ENCODE measurements at places on chromosomes 4 and X.

DNA sequence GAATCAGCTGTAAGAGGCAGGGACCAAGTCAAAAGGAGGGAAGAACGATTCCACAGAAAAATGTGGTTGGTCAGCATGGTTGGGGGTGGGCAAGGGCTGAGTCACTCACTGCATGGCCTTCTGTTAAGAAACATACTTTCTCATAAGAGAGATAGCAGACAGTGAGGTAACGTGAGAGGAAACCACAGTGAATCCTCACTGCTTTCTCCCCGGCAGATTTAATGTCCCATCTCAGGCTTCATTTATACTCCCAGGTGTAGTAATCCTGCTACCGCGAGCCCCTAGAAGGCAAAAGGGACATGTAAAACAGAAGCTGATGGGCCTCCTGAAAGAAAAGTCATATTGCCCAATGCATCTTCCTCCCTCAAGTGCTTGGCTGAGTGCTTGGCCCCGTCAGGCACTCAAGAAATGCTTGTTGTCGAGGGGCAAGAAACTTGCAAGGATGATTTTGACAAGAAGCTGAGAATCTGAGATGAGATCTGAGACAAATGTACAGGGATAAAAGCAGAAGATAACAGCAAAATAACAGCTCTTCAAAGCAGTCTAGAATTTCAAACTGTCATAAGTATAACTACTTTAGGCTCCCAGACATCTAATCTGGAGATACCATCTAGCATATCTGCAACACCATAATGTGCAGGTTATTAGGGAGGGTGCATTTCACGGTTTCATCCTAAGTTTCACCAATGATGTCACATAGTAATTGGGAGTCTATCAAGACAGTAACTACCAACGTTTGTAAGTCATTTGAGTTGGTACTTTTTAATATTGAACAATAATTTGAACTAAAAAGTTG lies 40.2 kb downstream of the SH3KBP1 start:
- peak; percentile 33 for DNase-seq

DNA sequence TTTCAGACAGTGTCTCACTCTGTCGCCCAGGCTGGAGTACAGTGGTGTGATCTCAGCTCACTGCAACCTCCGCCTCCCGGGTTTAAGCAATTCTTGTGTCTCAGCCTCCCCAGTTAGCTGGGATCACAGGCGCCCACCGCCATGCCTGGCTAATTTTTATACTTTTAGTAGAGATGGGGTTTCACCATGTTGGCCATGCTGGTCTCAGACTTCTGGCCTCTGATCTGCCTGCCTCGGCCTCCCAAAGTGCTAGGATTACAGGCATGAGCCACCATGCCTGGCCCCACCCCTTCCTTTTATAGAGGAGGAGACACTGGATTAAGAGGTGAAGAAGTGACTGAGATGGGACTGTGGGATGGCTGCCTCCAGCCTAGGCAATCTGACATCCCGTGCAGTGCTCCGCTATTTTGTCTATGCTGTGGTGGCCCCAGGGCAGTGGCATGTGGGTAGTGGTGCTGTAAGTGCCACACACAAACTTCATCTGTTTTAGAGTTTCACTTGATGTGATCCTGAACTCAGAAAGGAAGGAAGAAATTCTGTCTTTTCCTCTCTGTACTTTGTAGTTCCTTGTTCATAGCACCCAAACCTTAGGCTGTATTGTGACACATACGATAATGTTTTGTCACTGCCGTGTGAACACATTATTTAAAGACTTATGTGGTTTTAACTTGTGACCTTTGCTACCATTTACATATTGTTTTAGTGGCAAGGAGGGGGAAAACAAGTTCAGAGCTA lies 48.9 kb downstream of the FNIP2 start:
- no peak for DNase-seq

- DNase-seq = no peak
Observed at GRCh38 chr4:48436318-48436717, 46.8 kb upstream of the SLC10A4 start.

GRCh38 chr4:125041372-125041930 lies 273.3 kb upstream of the FAT4 start:
- DNase-seq = no peak

- no peak for DNase-seq
Observed at GRCh38 chrX:96453139-96453538, 231.5 kb upstream of the DIAPH2 start.

GRCh38 chrX:49754233-49754857 lies 58.6 kb upstream of the PAGE1 start:
- DNase-seq = peak; percentile 68

DNA sequence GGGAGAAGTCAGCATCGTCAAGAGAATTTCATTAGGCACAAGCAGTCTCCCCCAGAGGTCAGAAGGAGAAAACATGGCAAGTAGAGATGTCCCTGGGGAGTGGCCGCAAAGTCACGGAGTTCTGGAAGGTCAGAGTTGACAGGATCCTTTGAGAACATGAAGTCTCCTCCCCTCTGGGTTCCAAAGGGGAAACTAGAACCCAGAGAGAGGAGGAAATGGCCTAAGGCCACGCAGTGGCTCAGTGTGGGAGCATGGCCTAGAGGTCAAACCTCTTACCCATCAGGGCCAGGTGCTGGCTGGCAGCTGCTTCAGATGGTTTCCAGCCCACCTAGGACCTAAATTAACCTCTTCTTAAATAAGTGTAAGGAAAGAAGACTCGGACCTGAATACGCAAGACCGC lies 884 bp downstream of the IDH3G start:
- no peak for DNase-seq

GRCh38 chr4:56844802-56845580 lies 23.5 kb upstream of the SPINK2 start:
- DNase-seq = no peak

- no peak for DNase-seq
Observed at GRCh38 chr4:119211867-119212233, 663 bp upstream of the USP53 start.

DNA sequence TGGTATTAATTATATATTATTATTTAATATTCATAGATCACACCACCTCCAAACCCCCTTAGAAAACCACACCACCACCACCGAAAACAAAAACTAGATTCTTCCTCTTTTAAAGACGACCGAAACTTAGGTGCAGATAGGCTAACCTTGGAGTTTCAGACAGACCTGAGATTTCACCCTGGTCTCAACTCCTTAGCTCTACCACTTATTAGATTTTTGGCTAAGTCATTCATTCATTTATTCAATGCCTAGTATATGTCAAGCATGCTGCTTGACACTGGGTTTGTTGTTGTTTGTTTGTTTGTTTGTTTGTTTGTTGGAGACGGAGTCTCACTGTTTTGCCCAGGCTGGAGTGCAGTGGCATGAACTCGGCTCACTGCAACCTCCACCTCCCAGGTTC lies 9.5 kb upstream of the BMP2K start:
- DNase-seq = no peak

- no peak for DNase-seq
Observed at GRCh38 chr4:687048-687970, 1.6 kb downstream of the SLC49A3 start.

DNA sequence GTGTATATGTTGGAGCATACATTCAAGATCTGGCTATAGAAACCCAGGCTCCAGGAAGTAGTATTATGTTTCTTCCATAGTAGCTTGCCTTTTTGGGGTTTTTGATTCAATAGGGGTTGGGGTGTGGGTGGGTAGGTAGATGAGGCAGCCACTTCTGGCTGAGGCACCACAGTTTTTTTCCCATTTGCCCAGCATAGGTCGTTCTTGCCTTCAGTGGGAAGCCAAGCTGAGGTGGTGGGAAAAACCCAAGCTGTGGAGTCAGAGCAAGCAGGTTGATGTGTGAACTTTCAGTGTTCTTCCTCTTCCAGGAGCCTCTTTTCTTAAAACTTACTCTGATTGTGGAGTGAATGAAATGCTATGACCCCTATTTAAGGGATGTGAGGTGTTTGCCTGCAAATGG lies 67.0 kb upstream of the RPS6KA3 start:
- DNase-seq = peak; percentile 63

DNA sequence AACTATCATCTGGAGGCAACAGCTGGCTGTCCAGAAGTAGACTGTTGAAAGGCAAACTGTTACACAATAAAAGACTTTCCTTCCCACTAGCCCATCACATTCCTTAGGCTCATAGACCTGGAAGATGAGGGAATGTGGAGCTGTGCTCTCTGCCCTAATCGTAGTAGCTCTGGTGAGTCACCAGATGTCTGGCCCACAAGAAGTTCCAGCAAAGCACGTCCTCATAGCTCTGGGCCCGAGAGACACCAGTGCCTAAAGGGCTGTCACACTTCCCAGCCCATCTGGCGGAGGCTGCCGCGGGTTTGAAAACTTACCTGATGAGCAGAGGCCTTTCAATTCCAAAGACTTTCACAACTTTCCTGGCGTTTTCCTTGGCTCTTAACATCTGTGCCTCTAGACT lies 81.7 kb upstream of the STOX2 start:
- no peak for DNase-seq

DNA sequence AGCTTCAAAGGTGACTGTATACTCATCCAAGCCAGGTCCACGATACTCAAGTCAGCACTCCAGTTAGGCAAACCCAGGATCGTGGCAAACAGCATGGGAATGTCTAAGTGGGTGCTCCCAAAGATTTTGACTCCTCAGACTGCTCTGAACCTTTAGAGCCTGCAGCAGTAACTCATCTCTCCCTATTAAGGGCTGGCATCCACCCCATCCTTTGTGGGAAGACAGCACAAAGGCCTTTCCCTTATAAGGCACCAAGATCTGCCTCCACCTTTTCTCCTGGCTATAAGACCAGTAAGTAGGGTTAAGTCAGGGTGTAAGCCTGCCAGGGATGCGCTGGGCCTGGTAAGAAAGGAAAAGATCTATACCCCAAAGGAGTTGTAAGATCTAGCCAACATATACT lies 23.6 kb upstream of the SLC25A43 start:
- DNase-seq = no peak

DNA sequence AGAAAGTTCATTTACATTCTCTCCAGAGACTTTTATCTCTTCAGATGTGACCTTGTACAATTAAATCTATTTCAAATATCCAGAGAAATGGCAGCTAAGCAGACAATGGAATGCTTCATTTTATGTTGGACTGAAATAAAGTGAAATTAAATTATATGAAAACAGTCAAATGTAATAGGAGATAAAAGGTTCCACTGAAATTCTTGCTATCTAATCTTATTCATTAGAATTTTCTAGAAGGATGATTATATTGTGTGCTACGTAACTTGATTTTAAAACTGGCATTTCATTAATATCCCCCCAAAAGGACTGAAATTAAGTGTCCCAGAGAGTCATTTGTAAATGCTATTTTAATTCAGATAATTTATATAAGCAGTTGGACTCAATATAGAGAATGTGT lies 646.9 kb upstream of the GALNT7 start:
- no peak for DNase-seq

GRCh38 chr4:106080376-106080775 lies 185.1 kb downstream of the NPNT start:
- no peak for DNase-seq

DNA sequence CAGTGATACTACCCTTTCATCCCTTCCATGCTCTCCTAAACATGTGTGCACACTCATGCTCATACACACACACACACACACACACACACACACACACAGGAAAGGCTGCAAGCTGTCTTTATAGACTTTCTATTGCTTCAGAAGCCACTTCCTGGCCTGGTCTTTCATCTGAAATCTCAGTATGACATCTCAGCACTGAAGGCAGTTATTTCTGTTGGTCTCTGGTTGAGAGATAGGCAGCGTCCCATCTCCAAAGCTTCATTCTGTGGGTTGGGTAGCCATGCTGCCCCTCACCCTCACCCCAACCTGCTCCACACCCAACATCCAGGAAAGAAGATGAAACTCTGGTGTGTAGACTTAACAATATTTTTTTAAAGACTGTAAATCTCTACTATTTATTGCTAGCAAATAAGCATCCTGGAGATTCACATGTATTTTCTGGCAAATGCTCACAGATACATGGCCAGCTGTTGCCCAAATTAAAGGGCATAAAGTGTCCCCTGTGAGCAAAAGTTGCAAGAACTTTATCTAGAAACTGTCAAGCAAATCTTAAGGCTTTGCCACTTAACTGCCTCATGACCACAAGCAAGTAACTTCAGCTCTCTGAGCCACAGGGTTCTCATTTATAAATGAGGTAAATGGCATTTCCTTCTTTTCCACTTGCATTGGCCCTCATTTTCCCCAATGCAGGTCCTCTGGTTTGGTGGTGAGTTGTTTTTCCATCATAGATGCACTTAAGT lies 189.8 kb upstream of the AFF2 start:
- peak; percentile 76 for DNase-seq

- DNase-seq = no peak
Observed at GRCh38 chr4:24850674-24851073, 55.3 kb downstream of the SOD3 start.

DNA sequence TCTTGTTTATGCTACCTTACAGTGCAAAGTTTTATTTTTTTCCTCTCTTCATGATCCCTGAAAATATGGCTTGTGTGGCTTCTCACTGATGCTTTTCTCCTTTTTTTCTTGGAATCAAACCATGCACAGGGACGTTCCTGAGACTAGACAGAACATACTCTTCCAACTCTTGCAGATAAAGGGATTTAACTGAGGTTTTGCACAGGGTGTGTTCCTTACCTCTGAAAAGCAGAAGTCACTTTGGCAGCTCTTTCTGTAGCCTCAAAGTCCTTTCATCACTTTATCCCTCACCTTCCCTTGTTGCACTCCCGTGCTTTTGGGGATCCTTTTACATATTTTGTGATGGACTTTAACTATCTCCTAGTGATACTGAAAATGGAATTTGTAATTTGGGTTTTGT lies 300.1 kb downstream of the SPRY1 start:
- no peak for DNase-seq

- DNase-seq = no peak
Observed at GRCh38 chr4:7414046-7414445, 20.7 kb downstream of the PSAPL1 start.

GRCh38 chr4:100345585-100345984 lies 155.3 kb upstream of the DDIT4L start:
- no peak for DNase-seq

DNA sequence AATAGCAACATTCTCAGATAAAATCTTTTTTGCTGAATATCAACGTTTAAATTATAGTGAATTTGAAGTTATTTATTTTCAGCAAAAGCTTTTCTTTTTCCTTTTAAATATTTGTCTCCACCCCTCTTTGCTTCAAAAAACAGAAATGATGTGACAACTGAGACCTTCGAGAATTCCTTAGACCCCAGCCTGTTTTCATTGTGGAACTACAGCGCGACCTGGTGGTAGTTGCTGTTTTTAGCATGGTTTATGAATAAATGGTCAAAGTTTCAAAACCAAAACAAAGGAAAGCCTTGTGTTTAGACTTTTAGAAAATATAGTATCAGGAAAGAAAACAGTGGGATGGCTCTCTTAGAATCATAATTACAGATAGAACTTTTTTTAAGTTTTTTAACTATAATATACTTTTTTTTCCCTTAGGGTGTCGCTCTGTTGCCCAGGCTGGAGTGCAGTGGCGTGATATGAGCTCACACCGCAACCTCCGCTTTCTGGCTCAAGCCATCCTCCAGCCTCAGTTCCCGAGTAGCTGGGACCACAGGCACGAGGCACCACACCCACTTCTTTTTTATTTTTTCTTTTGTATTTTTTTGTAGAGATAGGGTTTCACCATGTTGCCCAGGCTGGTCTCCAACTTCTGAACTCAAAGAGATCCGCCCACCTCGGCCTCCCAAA lies 26.8 kb upstream of the TMEM184C start:
- peak; percentile 64 for DNase-seq

DNA sequence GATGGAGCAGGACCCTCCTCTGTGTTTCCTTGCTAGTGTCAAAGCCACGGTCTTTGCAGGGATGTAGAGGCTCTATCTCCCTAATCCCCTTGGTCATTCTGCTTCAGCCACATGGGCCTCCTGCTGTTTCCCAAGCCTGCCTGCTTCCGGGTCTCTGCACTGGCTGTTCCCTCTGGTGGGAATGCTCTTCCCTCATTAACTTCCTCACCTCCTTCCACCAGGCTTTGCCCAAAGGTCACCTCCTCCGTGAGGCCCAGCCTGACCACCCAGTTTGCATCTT lies 56.6 kb downstream of the ABLIM2 start:
- no peak for DNase-seq

- DNase-seq = no peak
Observed at GRCh38 chr4:148515248-148515647, 73.0 kb upstream of the NR3C2 start.
